Cardiac muscle cell (in vitro differentiated cells and primary cell): ENCODE measurements at places on chromosomes 6 and 20.

- no peak for DNase-seq
Measured at GRCh38 chr20:47297746-47298145, 58.8 kb downstream of the ZMYND8 start.

DNA sequence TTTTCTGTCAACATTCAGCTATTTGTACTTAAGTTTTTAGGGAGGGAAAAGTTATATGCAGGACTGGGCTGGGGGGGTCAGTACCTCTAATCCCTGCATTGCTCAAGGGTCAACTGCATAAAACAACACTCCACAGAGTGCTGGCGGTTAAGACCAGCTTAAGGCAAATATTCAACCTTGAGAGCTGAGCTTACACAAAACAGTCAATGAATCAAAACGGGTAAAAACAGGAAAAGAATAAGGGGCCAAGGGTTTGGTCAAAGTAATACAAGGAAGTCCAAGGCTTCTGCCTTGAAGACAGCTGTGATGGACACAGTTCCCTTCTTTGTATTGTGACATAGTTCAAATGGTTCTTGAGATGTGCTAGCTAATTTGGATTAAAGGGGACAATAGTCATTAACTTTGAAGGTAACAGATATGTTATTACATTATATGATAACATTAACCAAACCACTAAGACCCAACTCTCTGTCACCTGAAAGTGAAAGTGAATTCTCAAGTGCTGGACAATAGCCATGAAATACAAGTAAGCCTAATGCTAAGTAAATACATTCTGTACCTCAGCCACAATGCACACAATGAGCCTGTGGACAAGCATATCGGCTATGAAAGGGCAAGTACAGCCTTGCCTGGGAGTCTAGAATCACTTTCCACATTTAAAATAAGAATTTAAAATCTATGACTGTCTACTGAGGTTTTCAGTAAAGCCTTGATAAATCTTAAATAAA lies 106.8 kb downstream of the PDE10A start:
- no peak for DNase-seq

GRCh38 chr6:14026831-14027539 lies 90.6 kb upstream of the CD83 start:
- peak; percentile 14 for DNase-seq

DNA sequence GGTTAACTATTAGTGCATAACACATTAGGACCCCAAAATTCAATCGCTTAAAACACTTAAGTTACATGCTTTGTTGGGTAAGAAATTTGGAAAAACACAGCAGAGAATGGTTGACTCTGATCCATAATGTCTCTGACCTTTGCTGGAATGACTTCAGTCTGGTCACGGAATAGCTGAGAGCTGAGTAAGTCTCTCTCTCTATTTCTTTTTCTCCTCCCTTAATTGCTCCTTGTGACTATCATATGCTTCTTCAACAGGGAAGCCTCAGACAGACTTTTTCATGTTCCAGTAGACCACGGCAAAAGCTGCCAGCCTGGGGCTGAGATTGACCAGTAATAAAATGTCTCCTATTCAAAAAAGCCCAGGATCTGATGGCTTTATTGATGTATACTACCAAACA lies 4.8 kb downstream of the OR12D1 start:
- no peak for DNase-seq

- DNase-seq: peak; percentile 5
Measured at GRCh38 chr6:69933239-69933638, 66.9 kb downstream of the COL19A1 start.

GRCh38 chr6:43575105-43575771 lies 600 bp downstream of the XPO5 start:
- DNase-seq: peak; percentile 16

GRCh38 chr6:149077208-149077607 lies 240.3 kb upstream of the TAB2 start:
- DNase-seq: no peak

- no peak for DNase-seq
Measured at GRCh38 chr6:17987447-17987696, at the start of gene KIF13A. Gene KIF13A (minus strand): TSS chr6:17987635. CDS start chr6:17987463, 172 bp downstream.

DNA sequence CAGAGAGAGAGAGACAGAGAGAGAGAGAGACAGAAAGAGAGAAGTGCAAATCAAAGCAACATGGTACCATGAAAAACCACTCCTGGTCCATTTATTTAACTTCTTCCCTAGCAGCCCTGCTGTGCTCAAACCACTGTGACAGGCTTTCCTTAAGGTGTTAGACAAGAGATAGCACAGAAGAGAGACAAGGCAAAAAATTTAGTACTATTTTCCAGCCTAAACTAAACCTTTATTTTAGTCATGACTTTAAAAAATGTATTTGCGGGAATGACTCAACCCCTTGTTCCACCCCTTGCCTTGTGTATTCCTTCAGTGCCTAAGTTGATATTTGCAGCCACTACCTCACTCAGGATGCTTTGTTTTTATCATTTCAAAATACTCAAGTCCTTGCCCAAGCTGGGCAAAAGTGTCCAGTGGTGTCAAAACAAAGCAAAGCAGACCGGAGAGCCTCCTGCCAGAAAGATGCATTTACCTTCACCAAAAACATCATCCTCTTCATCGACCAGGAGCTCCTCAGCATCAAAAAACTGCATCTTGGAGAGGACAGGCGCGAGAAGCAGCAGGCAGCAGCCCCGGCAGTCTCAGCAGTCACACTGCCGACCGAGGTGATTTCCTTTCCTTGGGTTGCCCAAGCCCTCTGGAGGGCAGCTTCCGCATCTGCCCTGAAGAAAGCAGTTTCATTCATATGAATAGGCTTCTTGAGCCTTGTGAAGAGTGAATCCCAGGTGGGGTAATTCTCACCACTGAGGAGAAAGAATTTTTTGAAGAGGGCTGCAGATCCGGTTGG lies at the start of gene RIPOR2:
RIPOR2 (minus strand) TSS at position 595 of the 787 bp plus-strand sequence; CDS start at position 533, 62 bp downstream.
- peak; percentile 22 for DNase-seq

DNA sequence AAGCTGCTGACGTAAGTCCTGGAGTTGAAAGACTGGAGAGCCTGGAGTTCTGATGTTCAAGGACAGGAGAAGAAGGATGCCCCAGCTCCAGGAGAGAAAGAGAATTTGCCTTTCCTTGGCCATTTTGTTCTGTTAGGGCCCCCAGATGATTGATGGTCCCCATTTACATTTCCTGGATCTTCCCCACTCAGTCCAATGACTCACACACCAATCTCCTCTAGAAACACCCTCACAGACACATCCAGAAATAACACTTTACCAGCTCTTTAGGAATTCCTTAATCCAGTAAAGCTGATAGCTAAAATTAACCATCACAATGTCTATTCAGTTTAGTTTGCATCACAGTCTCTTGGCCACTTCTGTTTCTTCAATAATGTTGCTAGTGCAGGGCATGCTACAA lies 260.2 kb upstream of the IRAK1BP1 start:
- no peak for DNase-seq

- DNase-seq: peak; percentile 77
Measured at GRCh38 chr6:26553264-26553634, 15.1 kb downstream of the HMGN4 start.

DNA sequence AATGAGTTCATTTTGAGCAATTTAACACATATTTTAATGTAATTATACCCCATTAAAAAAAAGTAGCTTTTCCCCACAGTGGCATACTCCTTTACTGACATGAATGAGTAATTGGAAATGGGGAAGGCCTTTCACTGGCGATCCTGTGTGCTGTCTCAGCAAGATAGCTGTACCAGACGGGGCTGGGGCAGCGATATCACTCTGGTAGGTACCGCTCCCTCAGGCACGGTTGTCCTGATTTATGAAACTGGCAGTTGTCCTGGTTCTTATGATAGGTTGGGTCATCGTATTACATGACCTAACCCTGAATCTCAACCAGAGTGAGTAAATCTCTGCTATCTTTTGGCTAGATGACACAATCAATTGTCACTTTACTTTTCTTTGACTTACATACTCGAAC lies 355.0 kb upstream of the MAP3K7 start:
- DNase-seq: no peak

GRCh38 chr6:22954749-22955385 lies 385.5 kb downstream of the HDGFL1 start:
- no peak for DNase-seq

DNA sequence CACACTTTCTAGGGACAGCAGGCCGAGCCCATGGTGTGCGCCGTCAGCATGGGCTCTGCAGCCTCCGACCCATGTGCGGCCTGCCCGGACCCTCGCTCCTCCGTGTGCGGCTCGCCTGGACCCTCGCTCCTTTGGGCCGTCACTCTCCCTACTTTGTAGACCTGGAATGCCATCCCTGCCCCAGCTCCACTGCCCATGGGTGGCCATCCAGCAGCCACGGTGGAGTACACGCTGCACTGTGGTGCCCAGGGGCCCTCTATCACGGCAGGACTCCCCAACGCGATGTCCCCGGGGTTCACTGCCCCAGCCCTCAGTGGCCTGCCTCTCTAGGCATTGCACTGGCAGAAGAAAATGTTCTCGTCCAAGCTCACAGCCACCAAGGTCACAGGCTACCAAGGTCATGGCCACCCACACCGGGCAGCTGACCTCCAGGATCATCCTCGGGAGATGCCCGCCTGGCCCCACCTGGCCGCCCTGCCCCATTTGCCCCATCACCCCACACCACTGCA lies 24.1 kb upstream of the MRGBP start:
- DNase-seq: no peak

DNA sequence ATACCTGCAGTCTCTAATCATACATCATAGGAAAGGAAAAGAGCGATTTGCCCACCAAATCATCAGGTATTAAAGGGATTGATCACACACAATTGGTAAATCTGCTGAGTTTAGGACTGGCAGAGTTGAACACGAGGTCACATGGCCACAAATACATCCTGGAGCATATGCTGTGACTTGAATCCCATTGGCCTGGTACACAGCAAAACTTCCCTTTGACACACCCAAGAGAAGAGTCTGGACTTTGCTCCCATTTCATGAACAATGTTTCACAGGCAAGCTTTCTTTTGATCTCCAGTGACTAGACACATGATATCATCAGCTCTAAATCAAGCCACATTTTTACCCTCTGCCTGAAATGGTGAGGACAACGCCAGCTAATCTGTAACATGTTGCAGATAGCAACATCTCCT lies 117.9 kb downstream of the ISM1 start:
- no peak for DNase-seq

DNA sequence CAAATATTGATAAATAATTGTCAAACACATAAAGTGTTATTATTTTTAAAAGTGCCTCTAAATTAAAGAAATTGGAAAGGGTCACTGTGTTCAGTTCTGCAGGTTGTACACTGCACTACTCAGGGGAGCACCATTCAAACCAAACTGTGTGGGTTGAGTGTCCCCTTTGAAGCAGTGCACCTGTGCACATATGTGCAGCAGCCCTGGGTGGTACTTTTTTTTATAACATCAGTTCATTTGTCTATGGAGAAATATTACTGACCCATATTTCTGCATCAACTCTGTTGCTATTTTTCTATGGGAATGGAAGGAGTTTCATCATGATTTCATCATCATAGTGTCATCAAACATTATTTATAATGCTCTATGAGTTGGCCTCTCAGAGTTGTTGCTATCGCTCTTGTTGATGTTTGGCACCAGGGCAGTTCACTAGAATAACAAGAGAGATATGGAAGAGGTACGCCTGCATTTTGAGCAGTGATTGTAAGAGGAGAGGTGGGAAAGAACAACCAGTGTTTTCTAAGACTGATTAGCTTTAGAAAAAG lies 457.6 kb downstream of the TFAP2A start:
- no peak for DNase-seq
